GM23248 (cell line): ENCODE measurements at places on chromosomes 2 and 18. TPM values are rescaled to one million over a fixed set of nuclear protein-coding genes. Genes with fewer than 3 reads are reported as not detected.

The TUBB8B gene
- not detected in 2 replicates for total RNA-seq

The C2orf15 gene
- not detected in 2 replicates for total RNA-seq

The DPYSL5 gene
- total RNA-seq, result not detected in 2 replicates

The NEB gene
- total RNA-seq, result 1.3 and 1.5 TPM in 2 replicates

The CFAP53 gene
- total RNA-seq, result 0.11 and 0.25 TPM in 2 replicates

The SP100 gene
- total RNA-seq, result 73.5 and 75.8 TPM in 2 replicates

The ADD2 gene
- total RNA-seq, result under 0.01 TPM in 1 of 2 replicates, not detected in the other

The PRKAG3 gene
- not detected in 2 replicates for total RNA-seq

The PLEK gene
- total RNA-seq, result not detected in 2 replicates

The DCDC2C gene
- total RNA-seq, result not detected in 2 replicates

The FHOD3 gene
- total RNA-seq, result 10.1 and 13.5 TPM in 2 replicates

The CHRNG gene
- total RNA-seq, result not detected in 2 replicates
